ENCODE measurements at places on chromosomes 16 and 17.

GRCh38 chr17:68288375-68288774 is 2.6 kb downstream of the SLC16A6 start:
- DNase-seq = no peak

DNA sequence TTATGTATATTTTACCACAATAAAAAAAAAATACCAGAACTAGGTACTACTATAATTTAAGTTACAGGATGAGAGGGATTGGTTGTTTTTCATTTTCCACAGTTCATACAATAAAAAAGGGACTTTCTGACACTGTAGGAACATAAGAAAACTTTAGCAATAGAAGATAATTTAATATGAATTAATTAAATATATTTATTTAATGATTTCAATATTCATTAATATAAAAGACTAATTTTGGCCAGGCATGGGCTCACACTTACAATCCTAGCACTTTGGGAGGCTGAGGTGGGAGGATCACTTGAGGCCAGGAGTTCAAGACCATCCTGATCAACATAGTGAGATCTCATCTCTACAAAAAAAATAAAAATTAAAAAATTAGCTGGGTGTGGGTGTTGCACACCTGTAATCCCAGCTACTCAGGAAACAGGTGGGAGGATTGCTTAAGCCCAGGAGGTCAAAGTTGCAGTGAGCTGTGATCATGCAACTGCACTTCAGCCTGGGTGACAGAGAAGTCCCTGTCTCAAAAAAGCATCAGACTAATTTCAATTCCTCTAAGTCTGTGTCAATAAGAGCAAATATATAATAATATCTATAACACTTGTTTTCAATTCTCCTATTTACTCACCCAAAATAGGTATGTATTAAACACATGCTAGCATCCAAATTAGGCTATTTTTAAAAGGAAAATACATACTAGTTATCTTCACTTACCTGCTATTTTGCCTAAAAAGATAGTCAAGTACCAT is 79.6 kb downstream of the BRIP1 start:
- no peak for DNase-seq

- no peak for DNase-seq
Observed at GRCh38 chr17:82230609-82231311, 1.9 kb downstream of the SLC16A3 start.

DNA sequence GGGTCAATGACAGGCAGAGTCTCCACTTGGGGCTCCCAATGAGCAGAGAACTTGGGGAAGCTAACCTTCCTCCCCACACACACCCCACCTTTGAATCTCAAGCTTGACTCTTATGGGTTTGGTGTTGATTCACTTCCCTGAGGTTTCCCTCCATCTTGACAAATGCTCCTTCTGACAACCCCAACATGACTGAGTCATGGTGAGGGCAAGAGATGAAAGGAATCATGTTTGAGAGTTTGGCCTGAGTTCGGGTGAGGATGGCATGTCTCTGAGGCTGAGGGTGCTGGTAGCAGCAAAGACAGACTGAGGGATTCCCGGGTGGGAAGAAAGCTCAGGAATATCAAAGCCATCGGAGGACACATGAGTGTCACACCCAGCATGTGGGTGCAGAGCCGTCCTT is 18.7 kb downstream of the KRT9 start:
- no peak for DNase-seq

Measured in LoVo (cell line).